ENCODE measurements at places on chromosomes 13 and 19.
A peak's percentile ranks its signal among the peaks of the same experiment; 100 is the strongest.

DNA sequence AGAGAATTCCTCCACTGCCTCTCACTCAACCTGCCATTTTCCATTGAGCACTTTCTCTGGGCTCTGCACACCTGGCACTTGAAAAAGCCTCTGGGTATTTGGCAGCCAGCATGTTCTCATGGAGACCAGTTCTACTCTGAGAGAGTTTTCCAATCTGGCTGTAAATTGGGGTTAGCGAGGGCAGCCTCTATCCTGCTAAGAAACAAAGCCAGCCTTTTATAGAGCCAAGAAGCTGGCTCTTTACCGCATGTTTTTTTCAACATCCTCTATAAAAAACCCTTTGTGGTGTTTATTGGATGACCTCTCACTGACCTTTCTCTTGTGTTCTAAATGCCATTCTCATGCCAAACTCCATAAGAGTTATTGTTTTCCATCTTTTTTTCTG lies 52.6 kb upstream of the RCBTB2 start:
- no peak for DNase-seq

DNA sequence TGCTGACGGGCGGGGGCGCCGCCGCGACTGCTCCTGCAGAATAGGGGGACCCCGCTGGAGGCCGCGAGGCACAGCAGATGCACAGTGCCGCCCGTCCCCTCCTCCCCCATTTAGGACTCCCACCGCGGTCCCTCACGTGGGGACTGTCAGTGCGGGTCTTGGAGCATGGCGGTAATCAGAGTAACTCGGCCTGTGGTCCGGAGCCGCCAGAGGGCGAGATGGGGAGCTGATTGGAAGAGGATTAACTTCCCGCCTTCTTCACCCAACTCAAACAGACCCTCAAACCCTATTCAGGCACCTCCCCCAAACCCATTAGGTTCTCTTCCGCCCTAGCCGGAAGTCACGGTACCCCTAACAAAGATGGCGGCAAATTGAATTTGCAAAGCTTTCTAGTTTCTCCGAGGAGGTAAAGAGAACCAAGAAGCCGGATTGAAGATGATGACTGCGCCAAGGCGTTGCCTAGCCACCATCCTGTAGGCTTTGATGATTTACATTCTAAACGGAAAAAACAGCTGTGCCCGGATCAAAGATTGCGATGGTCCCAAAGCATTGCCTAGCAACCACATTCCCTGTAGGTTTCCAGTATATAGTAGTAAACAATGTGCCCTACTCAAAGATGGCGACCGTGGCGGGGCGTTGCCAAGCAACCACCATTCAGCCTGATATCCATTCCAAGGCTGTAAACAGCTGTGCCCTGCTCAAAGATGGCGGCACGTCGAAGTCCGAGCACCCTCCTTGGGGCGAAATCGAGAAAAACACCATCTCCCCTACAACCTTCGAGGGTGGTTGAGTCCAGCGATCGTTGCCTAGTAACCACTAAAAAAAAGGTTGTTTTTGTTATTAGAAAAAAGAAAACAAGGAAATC lies at the start of gene FUZ:
TSS of gene FUZ (minus strand) at position 296 of the 865 bp plus-strand sequence. CDS start at position 110, 186 bp downstream.
- DNase-seq = peak; percentile 99

DNA sequence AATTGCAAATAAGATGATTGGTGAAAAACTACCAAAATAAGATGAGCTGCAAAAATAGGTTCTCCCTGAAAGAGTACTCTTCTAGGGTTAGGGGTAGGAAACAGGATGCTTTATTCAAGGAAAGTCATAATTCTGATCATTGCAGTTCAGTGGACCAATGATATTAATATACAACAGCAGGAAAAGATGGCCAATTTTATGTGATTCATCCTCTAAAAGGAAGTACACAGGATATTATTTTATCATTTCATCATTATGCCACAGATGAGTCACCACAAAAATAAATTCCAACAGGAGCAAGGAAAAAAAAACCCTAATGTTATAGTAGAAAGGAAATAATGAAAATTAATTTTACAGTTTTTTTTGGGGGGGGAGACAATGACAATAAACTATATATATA lies 205.0 kb downstream of the NALCN start:
- DNase-seq = no peak

DNA sequence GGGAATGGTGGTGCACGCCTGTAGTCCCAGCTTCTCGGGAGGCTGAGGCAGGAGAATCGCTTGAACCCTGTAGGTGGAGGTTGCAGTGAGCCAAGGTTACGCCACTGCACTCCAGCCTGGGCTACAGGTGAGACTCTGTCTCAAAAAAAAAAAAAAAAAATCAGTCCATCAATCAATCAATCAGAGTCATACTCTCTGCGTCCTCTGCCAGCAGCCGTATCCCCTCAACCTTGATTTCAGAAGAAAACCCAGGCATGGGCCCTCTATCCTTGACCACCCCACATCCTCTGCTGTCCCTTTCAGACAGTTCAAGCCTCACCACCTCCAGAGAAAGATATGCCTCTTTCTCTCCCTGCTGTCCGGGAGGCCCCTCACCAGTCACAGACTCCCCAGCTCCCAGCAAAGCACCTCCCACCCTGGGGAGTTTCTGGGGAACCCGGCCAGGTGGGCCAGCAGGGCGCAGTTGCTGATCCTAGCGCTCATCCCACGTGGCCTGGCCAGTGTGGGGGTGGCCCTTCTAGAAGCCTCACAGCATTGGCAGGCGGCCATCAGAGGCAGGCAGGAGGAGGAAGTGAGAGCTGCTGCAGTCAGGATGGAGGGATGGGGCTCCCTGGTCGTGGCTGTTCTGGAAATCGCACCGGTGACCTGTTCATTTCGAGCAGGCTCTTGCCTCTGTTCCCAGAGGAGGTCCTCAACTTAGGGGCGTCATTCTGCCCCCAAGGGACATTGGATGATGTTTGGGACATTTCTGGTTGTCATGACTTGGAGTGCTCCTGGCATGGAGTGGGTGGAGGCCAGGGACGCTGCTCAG lies 10.2 kb upstream of the JSRP1 start:
- no peak for DNase-seq

GRCh38 chr19:41994994-41995958 lies 1.2 kb upstream of the ATP1A3 start:
- DNase-seq = no peak

GRCh38 chr19:10205636-10206035 lies 10.9 kb upstream of the DNMT1 start:
- no peak for DNase-seq

- no peak for DNase-seq
Observed at GRCh38 chr13:66556306-66556705, 673.8 kb downstream of the PCDH9 start.

- no peak for DNase-seq
Observed at GRCh38 chr19:18351544-18351943, 11.1 kb downstream of the PGPEP1 start.

GRCh38 chr19:2064395-2064787 lies 13.3 kb upstream of the MKNK2 start:
- DNase-seq = no peak

DNA sequence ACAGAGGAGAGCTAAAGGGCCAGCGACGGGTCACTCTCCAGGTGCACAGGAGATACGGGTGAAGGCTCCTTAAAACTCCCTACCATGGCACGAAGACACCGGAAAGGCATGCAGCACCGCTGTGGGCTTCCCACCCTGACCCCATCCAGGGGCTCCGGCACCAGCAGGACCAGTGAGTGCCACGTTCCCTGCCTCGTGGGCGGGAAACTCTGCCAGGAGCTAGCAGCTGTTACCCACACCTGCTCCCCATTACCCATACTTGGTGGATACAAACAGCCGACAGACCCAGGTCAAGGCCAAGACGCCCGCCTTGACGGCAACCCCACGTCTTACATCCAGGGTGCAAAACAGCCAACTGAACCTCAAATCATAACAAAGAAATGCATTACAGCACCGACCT lies 56.7 kb downstream of the GNG7 start:
- DNase-seq = no peak

Measured in NCI-H187 (cell line).